ENCODE measurements at places on chromosomes 2 and 18.

DNA sequence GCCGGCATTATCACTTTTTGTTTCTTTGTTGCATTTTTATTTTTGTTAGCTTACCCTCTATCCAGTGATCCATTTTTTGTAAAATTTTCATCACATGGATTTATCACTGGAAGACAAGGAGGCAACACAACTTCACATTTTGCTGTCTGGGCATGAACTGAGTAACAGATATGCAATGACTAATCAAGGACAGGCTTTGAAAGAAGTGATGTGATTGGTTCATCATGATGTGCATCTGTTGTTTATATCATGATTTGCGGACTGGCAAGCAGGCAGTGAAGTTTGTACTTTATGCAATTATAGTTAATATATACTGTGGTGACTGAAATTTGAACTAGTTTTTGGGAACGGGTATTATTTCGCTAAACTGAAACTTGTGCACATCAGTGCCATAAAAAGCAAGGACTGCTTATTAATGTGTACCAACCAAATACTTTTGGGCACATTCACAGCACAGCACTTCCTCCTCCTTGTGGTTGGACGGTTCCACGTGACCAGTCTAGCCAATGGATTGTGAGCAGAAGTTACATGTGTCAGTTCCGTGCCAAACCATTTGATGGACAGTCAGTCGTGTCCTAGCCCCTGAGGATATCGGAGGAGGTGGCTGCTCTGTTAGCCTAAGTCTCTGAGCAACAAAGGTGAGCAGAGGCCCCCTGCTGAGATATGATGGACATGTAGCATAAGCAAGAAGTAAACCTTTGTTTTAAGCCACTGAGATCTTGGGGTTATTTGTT is 201.4 kb upstream of the SIX2 start:
- no peak for DNase-seq

- DNase-seq, result no peak
These were observed 901 bp downstream of the FEZ2 start for GRCh38 chr2:36597003-36597531.

DNA sequence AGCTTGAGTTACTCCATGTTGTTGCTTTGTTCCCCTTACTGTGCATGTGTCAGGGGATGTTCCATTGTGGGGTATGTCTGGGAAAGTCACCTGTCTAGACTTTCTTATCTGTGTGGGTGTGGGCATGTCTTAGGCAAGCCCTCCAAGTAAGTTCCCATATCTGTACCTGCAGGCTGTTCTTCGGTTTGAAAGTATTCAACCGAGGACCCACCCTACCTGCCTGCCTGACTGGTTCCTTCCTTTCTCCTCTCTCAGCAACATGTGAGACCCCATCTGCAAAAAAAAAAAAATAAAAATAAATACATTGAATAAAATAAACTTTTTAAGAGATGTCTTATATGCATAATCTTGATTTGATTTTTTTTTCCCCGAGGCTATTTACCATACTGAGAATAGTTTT is 622.7 kb downstream of the TDRD15 start:
- DNase-seq, result no peak

- no peak for DNase-seq
These were observed 268.4 kb downstream of the METTL4 start for GRCh38 chr18:2302628-2303516.

- no peak for DNase-seq
These were observed 439.8 kb downstream of the TNS1 start for GRCh38 chr2:217562871-217563480.

GRCh38 chr2:67234440-67234839 is 162.7 kb upstream of the ETAA1 start:
- DNase-seq, result no peak

DNA sequence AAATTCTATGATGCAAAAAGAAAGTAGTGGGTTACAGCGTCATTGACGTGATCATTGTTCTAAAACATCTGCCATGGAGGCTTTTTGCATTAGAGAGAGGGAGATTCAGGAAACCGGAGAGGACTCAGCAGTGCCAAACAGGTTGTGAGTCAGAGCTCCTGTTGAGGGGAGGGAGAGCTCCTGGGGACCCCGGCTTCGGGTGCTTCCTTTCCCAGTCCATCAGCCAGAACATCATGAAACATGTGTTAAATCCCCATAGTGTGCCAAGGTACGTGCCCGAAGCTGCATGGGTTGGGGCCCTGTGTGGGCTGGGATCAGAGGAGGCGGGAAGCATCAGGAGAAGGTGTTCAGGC is 791 bp upstream of the CYRIA start:
- DNase-seq, result no peak

DNA sequence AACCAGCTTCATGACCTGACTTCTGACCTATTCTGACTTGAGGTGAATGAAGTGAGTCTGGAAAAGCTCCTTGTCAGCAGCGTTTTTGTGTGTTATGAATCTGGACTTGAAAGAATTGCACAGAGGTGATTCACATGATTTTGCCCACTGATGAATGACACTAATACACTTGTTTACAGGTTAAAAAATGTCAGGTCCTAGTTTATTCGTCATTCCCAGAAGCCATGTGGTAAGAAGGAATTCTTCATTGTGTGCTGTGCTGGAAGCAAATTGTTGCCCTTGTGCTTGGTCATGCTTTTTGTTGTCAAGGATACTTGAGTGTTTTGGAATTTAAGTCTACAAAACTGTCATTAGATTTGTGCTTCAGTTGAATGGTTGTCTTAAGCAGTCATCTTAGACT is 15.5 kb downstream of the SEC11C start:
- DNase-seq, result no peak

DNA sequence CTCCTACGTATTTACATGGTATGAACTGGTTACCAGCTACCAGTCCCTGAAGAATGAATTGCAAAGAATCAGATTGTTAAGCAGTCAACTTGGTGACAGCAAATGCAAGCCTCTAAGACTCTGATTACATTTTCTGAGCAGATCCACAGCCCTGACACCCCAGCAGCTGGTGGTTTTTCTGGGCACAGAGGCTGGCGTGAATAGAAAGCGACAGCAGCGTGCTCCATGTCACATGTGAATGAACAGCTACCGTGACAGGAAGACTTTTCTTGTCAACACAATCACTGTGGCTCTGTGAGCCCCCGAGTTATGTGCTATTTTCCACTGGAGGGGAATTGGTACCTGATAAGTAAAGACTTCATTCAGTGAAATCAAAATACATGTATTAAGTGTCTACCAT is 93.2 kb upstream of the CBLN2 start:
- DNase-seq, result no peak

- DNase-seq, result peak; percentile 46
These were observed 349.0 kb upstream of the PKDCC start for GRCh38 chr2:41698678-41699422.

DNA sequence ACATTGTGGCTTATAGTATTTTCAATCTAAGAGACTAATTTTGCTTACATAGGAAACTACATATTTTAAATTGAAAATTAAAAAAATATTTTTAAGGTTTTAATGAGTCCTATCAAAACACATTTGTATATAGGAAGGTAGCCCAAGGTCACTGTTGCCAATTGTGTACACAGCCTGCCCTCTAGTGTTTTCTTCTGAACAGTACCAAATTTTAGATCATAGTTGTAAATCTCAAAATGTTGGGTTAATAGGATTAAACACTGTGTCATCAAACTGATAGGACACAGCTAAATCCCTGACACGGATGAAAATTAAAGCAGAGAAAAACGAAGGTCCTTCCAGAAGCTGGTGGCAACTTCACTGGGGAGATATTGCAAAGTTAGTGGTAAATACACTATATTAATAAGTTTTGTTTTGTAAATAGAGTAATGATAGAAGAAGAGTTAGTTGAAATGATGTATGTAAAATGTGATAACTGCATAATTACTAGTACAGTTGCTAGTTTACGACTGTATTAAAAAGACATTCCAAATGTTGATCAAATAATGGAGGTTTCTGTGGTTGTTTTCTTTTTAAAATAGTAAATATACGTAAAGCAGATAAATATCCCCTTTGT is 19.7 kb downstream of the CLUL1 start:
- DNase-seq, result no peak

DNA sequence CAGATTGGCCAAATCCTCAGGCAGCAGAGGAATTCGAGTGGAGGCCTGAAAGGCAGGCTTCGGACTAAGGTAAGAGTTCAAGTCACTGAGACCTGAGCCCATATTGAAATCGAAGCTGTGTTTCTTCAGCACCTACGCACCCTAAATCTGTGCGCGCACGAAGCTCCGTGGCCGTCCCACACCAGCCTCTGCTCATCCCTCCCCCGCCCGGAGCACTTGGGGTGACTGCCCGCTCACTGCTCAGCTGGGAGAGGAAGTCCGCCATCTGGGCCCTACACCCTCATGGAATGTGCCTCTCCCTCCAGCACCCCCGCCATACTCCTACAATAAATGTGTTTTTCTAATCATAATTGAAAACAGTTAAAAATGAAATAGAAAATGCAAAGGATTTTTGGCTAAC is 734.5 kb downstream of the GALR1 start:
- no peak for DNase-seq

All from left ventricle myocardium inferior (tissue), 1 donor.